Activated T-helper 1 cell treated with anti-CD3 and anti-CD28 coated beads, Interleukin-2, amount 50 U/mL, for 16 hours (primary cell): ENCODE measurements at places on chromosomes 7 and 10.

DNA sequence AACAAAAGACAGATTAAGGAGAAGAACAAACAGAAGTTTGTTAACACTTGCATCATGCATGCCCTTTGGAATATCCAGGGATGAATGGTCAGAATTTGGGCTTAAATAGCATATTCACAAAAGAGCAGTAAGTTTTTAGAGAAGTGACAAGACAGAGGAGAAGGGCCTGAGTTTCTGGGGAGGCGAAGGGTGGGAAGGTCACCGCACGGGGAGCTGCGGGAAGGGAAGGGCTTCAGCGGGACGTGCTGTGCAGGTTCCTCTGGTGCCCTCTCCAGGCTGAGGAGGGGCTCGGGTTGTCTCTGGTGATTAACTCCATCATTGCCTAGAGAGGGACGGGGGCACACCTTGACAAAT, 10.4 kb upstream of the ZNF22 start:
- no peak for DNase-seq

DNA sequence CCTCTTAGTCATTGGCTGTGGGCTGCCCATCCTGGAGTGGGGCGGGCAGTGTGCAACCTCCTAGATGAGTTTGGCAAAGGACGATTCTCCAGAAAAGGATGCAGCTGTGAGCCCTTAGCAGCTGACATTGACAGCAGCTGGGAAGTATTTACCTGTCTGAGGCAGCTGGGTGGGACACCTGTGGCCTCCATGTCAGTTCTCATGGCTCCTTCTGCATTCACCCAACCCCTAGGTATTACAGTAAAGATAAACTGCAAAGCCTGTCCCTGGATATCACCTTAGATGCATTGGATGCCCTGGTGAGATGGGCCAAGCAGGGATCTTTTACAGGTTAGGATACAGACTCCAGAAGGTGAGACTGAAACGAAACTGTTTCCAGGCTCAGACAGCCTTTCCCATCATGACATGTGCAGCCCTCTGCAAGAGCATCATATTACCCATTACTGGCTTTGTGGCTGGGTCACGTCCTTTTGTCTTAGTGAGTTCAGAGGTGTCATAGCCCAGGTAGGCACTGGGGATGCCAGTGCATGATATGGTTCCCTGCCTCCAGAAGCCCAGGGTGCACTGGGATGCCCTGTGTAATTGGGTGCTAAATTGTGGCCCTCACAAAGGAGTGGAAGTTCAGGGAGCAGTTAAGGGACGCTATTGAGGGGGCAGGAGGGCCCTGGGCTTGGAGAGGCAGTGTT, 28.9 kb downstream of the MINDY4 start:
- DNase-seq, result no peak

GRCh38 chr7:28409716-28410627, 2.3 kb upstream of the CREB5 start:
- no peak for DNase-seq

GRCh38 chr10:650441-650851, 39.0 kb downstream of the DIP2C start:
- DNase-seq, result no peak

- no peak for DNase-seq
Observed at GRCh38 chr10:126301701-126302475, 86.4 kb downstream of the ADAM12 start.
